CD8-positive, alpha-beta memory T cell (primary cell): ENCODE measurements at places on chromosomes 2 and 18.

GRCh38 chr2:58107803-58108710, 61.5 kb downstream of the VRK2 start:
- no peaks in the 10 kb centered on the region for H3K27me3 ChIP-seq
- H3K36me3 ChIP-seq = no peaks in the 10 kb centered on the region
- no peak overlapping the region for H3K4me3 ChIP-seq
- no peaks in the 10 kb centered on the region for H3K4me1 ChIP-seq
- no peak overlapping the region for H3K27ac ChIP-seq
- no peak for DNase-seq

DNA sequence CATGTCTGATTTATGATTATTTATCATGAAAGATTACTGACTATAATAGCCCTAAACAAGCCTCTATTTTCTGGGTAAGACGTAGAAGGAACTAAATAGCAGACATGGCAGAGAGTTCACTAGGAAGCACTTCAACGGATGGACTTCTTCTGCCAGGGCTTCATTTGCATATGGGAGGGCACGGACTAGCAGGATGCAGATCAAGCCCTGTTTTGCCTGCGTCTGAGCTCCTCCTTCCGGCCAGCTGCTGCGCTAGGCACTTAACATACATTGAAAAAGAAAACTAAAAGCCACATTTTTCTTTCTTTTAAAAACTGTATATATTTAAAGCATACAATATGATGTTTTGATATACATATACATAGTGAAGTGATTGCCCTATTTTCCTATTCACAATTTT, 340.0 kb upstream of the MEX3C start:
- no peaks in the 10 kb centered on the region for H3K4me1 ChIP-seq
- H3K36me3 ChIP-seq = no peaks in the 10 kb centered on the region
- no peak for DNase-seq
- no peak overlapping the region for H3K4me3 ChIP-seq
- H3K27ac ChIP-seq = no peak overlapping the region
- no peaks in the 10 kb centered on the region for H3K27me3 ChIP-seq

- no peaks in the 10 kb centered on the region for H3K4me1 ChIP-seq
- DNase-seq = no peak
- no peaks in the 10 kb centered on the region for H3K36me3 ChIP-seq
- no peak overlapping the region for H3K27ac ChIP-seq
- H3K4me3 ChIP-seq = no peak overlapping the region
Measured at GRCh38 chr2:226190479-226191252, 609.0 kb downstream of the IRS1 start.

GRCh38 chr18:57869221-57869620, 66.1 kb upstream of the ATP8B1 start:
- no peak overlapping the region for H3K27ac ChIP-seq
- H3K4me3 ChIP-seq = no peak overlapping the region
- no peak for DNase-seq
- H3K27me3 ChIP-seq = no peaks in the 10 kb centered on the region

GRCh38 chr18:9868857-9869714, 16.7 kb upstream of the TXNDC2 start:
- H3K27ac ChIP-seq = peak overlapping the region; percentile 75
- no peaks in the 10 kb centered on the region for H3K27me3 ChIP-seq
- no peaks in the 10 kb centered on the region for H3K36me3 ChIP-seq
- H3K4me3 ChIP-seq = no peak overlapping the region

- H3K36me3 ChIP-seq = peaks cover 5% of the 10 kb centered on the region
- no peaks in the 10 kb centered on the region for H3K4me1 ChIP-seq
- no peaks in the 10 kb centered on the region for H3K27me3 ChIP-seq
- no peak for DNase-seq
- H3K27ac ChIP-seq = no peak overlapping the region
Measured at GRCh38 chr2:175926272-175926671, 75.8 kb downstream of the LNPK start.

DNA sequence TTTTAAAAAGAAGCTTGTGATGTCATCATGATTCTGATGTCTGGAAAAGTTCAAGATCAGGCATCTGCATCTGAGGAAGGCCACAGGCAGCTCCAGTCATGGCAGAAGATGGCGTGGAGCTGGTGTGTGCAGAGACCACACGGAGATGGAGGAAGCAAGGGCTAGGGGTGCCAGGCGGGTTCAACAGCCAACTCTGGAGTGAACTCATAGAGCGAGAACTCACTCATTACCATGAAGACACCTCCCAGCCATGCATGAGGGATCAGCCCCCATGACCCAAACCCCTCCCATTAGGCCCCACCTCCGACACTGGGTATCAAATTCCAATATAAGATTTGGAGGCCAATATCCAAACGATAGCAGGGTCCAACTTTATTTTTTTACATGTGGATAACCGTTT, 61.6 kb downstream of the KCNG2 start:
- no peak overlapping the region for H3K4me3 ChIP-seq
- no peaks in the 10 kb centered on the region for H3K27me3 ChIP-seq
- no peak for DNase-seq

GRCh38 chr2:142673836-142674235, 203.6 kb upstream of the KYNU start:
- no peaks in the 10 kb centered on the region for H3K4me1 ChIP-seq
- no peak for DNase-seq
- H3K4me3 ChIP-seq = no peak overlapping the region
- H3K36me3 ChIP-seq = no peaks in the 10 kb centered on the region
- H3K27me3 ChIP-seq = no peaks in the 10 kb centered on the region
- H3K27ac ChIP-seq = no peak overlapping the region

GRCh38 chr2:114274957-114275356, 167.5 kb upstream of the DPP10 start:
- H3K36me3 ChIP-seq = no peaks in the 10 kb centered on the region
- H3K27me3 ChIP-seq = no peaks in the 10 kb centered on the region
- no peak overlapping the region for H3K4me3 ChIP-seq
- no peak overlapping the region for H3K27ac ChIP-seq
- DNase-seq = no peak
- no peaks in the 10 kb centered on the region for H3K4me1 ChIP-seq

GRCh38 chr2:66334237-66335029, 100.5 kb upstream of the MEIS1 start:
- H3K27me3 ChIP-seq = no peaks in the 10 kb centered on the region
- no peaks in the 10 kb centered on the region for H3K36me3 ChIP-seq
- H3K27ac ChIP-seq = no peak overlapping the region
- no peak overlapping the region for H3K4me3 ChIP-seq
- no peaks in the 10 kb centered on the region for H3K4me1 ChIP-seq

GRCh38 chr2:217513258-217513657, 489.5 kb downstream of the TNS1 start:
- H3K4me1 ChIP-seq = no peaks in the 10 kb centered on the region
- H3K27ac ChIP-seq = no peak overlapping the region
- H3K36me3 ChIP-seq = no peaks in the 10 kb centered on the region
- no peak for DNase-seq
- no peaks in the 10 kb centered on the region for H3K27me3 ChIP-seq

DNA sequence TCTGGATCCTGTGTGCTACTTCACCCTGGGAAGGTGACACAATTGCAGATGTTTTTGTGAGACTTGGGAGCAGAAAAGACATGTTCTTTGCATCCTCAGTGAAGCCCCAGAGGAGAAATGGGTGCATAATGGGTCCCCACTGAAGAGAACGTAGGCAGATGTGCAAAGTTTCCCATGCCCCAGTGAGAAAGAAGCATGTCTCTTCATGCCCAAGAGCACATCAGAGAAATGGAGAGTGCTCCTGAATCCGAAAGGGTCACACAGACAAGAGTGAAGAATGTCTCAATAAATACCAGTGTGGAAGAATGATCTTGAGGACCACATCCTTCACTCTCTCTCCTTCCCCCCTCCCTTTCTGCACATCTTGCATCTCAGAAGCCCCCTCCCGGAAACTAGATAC, 167.7 kb downstream of the TMEM247 start:
- H3K27me3 ChIP-seq = no peaks in the 10 kb centered on the region
- no peak overlapping the region for H3K4me3 ChIP-seq
- no peak for DNase-seq
- no peaks in the 10 kb centered on the region for H3K36me3 ChIP-seq
- no peak overlapping the region for H3K27ac ChIP-seq
- H3K4me1 ChIP-seq = no peaks in the 10 kb centered on the region

- no peak overlapping the region for H3K27ac ChIP-seq
- H3K27me3 ChIP-seq = no peaks in the 10 kb centered on the region
- DNase-seq = no peak
- no peaks in the 10 kb centered on the region for H3K4me1 ChIP-seq
Measured at GRCh38 chr2:55364189-55365055, 55.2 kb downstream of the CCDC88A start.

- H3K36me3 ChIP-seq = no peaks in the 10 kb centered on the region
- no peaks in the 10 kb centered on the region for H3K27me3 ChIP-seq
- H3K4me3 ChIP-seq = no peak overlapping the region
Measured at GRCh38 chr2:233407771-233408181, 53.5 kb downstream of the DGKD start.

DNA sequence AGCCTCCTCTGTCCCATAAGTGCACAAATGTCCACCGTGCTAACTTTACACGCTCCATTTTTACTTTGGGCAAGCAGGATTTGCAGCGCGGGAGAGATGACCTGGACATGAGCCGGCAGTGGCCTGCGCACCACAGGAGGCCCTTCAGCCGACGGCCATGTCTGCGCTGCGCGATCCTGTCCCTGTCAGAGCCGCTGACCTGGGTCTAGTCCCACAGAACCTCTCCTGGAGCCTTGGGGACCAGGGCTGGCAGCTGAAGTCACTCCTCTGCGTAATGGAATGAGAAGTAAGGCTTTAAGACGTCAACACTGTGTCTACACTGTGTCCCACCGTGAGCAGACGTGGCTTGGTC, 29.6 kb downstream of the ADI1 start:
- no peak overlapping the region for H3K4me3 ChIP-seq
- no peaks in the 10 kb centered on the region for H3K36me3 ChIP-seq
- H3K4me1 ChIP-seq = no peaks in the 10 kb centered on the region
- no peak for DNase-seq
- no peaks in the 10 kb centered on the region for H3K27me3 ChIP-seq
- no peak overlapping the region for H3K27ac ChIP-seq

DNA sequence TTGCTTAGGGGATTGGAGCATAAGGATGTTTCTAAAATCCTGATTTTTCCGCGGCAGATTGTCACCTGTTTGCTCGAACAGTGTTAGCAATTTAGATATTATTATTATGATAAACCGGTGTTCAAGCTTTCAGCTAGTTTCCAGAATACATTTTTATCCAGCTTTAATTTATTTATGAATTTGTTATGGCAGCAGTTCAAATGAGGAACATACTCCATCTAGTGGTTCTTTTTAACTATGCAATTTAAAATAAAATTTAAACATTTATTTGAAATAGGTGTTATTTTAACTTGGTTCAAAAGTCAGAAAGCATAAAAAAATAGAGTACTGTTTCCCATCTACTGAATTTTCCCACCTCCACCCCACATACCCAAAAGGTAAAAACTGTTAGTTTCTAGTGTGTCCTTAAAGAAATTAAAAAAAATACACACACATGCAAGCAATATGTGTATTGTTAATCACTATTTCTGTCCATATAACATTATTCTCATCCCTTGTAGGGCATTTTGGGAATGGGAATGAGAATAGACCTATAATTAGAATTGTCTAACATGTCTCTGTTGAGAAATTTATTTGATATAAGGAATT, 23.2 kb downstream of the ACOXL start:
- no peaks in the 10 kb centered on the region for H3K27me3 ChIP-seq
- H3K27ac ChIP-seq = no peak overlapping the region
- no peaks in the 10 kb centered on the region for H3K4me1 ChIP-seq
- H3K36me3 ChIP-seq = no peaks in the 10 kb centered on the region
- no peak for DNase-seq

DNA sequence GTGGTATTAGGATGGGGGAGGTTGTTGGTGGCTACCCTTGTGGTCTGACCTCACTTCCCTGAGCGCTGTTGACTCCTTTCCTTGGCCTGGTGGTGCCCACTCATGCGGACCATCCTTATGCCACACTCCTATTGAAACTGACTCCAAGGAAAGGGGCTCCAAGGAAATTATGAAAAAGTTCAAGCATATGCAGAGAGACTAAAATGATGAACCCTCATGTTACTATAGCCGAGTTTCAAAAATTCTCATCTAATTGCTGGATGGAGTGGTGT, 96.2 kb upstream of the STPG4 start:
- H3K27me3 ChIP-seq = no peaks in the 10 kb centered on the region
- DNase-seq = no peak
- H3K4me1 ChIP-seq = no peaks in the 10 kb centered on the region
- no peaks in the 10 kb centered on the region for H3K36me3 ChIP-seq
- H3K4me3 ChIP-seq = no peak overlapping the region

- H3K4me1 ChIP-seq = no peaks in the 10 kb centered on the region
- H3K4me3 ChIP-seq = no peak overlapping the region
- H3K27ac ChIP-seq = no peak overlapping the region
- H3K27me3 ChIP-seq = no peaks in the 10 kb centered on the region
Measured at GRCh38 chr18:8910186-8910822, 192.2 kb upstream of the NDUFV2 start.

- H3K4me3 ChIP-seq = no peak overlapping the region
- H3K36me3 ChIP-seq = no peaks in the 10 kb centered on the region
- H3K27ac ChIP-seq = no peak overlapping the region
Measured at GRCh38 chr2:62539606-62540407, 33.8 kb upstream of the TMEM17 start.

- no peaks in the 10 kb centered on the region for H3K4me1 ChIP-seq
- H3K27me3 ChIP-seq = no peaks in the 10 kb centered on the region
- DNase-seq = no peak
- H3K27ac ChIP-seq = no peak overlapping the region
Measured at GRCh38 chr2:120786038-120786960, 50.6 kb downstream of the GLI2 start.

- peaks cover 4% of the 10 kb centered on the region for H3K36me3 ChIP-seq
- H3K27ac ChIP-seq = no peak overlapping the region
- no peaks in the 10 kb centered on the region for H3K4me1 ChIP-seq
- H3K27me3 ChIP-seq = no peaks in the 10 kb centered on the region
- H3K4me3 ChIP-seq = no peak overlapping the region
Measured at GRCh38 chr2:15354596-15355366, 206.4 kb downstream of the NBAS start.

GRCh38 chr2:15943378-15944280, 3.3 kb downstream of the MYCN start:
- H3K27ac ChIP-seq = no peak overlapping the region
- peaks cover 18% of the 10 kb centered on the region for H3K4me1 ChIP-seq
- DNase-seq = no peak
- no peaks in the 10 kb centered on the region for H3K36me3 ChIP-seq
- peaks cover 17% of the 10 kb centered on the region for H3K27me3 ChIP-seq
- H3K4me3 ChIP-seq = no peak overlapping the region

DNA sequence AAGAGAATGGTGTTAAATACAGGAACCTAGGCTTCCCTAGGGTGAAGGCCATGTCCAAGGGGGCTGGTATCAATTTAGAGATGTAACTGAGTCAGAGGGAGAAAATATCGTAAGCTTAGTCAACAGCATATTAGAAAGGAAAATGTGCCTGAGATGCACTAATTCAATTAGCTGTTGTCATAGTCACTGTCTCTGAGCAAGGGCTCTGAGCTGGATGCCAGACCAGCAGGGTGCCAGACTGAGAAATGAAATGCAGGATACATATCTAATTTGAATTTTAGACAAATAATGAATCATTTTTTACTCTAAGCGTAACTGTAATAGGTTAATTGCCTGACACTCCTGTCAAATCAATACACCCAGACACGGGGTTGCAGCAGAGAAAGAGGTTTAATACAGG, 11.4 kb upstream of the SLC35F6 start:
- no peak for DNase-seq
- no peak overlapping the region for H3K27ac ChIP-seq
- H3K36me3 ChIP-seq = no peaks in the 10 kb centered on the region
- no peaks in the 10 kb centered on the region for H3K27me3 ChIP-seq
- no peaks in the 10 kb centered on the region for H3K4me1 ChIP-seq

- H3K27ac ChIP-seq = no peak overlapping the region
- no peaks in the 10 kb centered on the region for H3K27me3 ChIP-seq
- DNase-seq = no peak
Measured at GRCh38 chr2:208300847-208301618, 35.0 kb downstream of the PIKFYVE start.

GRCh38 chr2:59939236-59939635, 614.2 kb downstream of the BCL11A start:
- no peak overlapping the region for H3K4me3 ChIP-seq
- no peaks in the 10 kb centered on the region for H3K27me3 ChIP-seq
- H3K27ac ChIP-seq = no peak overlapping the region
- H3K36me3 ChIP-seq = no peaks in the 10 kb centered on the region
- DNase-seq = no peak
